ENCODE measurements at places on chromosomes 6 and 20.

DNA sequence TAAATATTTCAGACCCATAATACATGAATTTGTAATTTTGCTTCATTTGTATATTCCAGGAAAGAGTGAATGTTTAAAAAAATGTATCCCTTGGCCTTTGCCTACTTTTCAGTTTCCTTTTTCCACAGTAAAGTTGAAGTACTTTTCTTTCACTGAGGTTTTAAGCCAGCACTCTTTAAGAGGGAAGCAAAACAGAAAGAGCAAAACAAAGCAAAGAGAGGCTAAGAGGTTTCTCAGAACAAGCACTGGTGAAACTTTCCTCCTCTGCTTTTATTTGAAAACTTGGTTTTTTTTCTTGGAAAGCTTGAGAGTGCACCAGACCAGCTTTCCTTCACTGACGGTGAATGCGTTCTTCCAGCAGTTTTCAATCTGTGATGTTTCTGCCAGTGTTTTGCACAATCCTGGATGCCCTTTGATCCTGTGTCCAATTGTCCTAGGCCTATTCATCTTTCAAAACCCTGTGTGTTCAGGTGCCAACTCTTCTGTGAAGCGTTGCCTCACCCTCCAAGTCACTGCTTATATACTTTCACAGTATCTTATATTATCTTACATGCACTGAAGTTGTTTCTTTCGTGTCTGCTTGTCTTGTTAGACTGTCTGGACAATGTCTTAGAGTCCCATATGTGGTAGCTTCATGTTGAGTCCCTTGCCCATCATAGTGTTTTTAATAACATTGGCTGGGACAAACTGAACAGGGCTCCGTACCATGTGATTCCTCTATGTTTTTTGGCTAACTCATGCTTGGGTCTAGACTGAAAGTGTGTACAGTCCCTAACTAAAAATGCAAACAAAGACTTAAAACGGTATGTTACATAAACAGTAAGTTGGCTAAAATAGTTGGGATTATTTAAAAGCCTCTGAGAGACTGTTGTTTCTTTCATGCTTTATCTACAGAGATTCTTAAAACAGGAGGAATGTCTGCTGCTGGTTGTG lies 1.9 kb downstream of the RNF217 start:
- DNase-seq: no peak

- no peak for DNase-seq
These were observed 37.5 kb downstream of the CARMIL1 start for GRCh38 chr6:25316626-25317025.

DNA sequence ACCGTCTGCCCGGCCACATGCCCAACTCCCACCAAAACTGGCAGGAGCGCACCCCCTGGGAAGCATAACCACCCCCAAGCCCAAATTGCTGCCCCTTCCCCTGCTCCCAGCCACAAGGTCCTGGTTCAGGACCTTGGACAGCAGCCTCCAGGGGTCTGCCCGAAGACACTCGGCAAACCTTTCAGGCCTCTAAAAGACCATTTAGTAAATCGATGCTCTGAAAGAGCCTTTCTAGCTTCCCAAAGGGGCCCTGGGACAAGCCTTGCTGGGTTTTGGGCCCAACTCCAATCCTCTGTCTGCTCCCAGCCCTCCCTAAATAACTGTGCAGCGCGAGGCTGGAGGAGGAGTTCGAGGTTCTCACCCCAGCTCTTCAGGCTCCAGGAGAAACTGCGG lies 30.5 kb downstream of the GRM4 start:
- no peak for DNase-seq

DNA sequence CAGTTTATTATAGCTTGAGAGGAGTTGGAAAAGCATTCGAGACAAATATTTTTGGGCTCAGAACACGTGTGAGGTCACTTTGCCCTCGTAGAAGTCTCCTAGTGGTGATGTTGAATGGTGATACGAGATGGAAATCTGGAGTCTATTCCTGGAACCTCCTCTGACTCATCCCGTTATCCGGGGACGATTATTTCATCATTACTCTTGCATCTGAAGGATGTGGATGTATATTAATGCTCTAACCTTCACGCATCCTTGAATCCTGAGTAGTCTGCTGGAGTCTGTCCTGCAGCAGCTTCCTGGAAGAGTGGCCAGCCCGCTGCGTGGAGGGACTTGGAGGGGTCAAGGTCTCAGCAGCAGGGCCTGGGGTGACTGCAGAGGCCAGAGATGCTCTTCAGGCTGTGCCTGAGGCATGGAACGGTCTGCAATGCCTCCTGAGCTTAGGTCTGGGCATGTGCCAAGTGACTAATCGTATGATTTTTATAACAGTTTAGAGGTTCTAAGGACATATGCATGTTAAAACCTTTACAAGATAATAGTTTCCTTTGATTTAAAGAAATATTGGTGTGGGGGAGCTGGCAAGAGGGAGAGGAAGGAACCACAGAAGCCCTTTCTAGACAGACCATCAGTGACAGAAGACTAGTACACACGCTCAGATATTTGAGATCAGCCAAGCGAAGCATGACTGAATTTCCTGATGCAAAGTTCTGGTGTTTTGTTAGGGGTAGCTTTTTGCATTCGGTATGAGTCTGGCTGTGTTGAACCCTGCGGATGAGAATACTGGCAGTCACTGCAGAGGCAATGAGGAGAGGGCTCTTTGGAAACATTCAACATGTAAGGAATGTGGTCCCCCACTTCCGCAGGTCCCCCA lies 400.2 kb downstream of the QKI start:
- DNase-seq: no peak

GRCh38 chr6:129416337-129416990 lies 293.5 kb downstream of the ARHGAP18 start:
- no peak for DNase-seq

DNA sequence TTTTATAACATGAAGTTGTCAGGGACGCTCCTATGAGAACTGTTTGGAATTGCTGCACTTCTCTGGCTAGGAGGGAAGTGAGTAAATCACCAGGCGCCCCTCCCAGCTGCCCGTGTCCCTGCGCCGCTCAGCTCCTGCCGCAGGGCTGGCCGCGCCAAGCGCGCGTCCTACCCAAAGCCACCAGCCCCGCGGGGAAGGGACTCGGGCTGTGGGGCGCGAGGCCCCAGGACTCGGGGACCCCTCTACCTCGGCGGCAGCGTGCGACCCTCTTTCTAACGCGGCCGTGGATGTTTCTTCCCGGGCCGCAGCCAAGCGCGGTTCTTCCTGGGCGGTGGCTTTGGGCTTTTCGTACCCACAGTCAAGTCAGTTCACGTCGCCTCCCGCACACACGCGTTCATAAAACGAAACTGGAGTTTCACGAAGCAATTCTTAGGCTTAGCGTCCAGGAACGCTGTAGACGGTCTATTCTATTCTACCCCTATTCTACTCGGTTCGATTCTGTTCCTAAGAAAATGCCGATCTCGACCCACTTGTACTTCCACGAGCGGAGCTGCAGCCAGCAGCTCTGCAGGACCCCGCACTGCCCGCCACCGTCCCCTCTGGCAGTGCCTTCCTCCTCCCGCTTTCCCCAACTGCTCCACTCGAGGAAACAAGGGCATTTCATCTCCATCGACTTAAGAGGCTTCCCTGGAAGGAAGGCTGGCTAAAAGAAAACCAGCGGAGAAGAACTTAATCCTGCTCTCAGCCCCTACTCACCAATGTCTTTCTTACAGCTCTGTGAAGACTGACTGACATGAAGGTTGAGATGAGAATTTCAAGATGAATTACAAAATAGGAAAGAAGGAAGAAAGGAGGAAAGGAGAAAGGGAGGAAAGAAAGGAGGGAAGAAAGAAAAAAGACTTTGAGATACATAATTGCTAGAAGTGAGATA lies 15.4 kb downstream of the FOXC1 start:
- no peak for DNase-seq

All from activated T-cell treated with anti-CD3 and anti-CD28 coated beads for 48 hours (primary cell).